ENCODE measurements at places on chromosomes 6 and 20.

GRCh38 chr6:122276637-122277036, 122.8 kb upstream of the HSF2 start:
- DNase-seq = no peak

DNA sequence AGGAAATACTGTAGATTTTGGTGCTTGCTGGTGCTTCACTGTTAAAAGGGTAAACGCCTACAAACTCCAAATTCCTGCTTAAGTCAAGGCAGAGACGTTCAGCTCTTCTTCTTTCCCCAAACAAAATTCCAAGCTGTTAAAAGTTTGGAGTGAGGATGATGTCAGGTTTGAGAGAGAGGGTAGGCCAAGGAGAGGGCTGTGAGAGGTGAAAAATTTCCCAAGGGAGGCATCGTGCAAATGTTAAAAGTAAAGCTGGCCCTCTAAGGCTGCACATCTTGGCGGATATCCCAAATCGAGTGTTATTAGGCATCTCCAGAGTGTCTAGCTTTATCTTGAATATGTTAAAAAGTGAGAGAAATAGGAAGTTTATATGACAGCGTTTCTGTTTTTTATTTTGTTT, 651.8 kb downstream of the QKI start:
- DNase-seq = no peak

DNA sequence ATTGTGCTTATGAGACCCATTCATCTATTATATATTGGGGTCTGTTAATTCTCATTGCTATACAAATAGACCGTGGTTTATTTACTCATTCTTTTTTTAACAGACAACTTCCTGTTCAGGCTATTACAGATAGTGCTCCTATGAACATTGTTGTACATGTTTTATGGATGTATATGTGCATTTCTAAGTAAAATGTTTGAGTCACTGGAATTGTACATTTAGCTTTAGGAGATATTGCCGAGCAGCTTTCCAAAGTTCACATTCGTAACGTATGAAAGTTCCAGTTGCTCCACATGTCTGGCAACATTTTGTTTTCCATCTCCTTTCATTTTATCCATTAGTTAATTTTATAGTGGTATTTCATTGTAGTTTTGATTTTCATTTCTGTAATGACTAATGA, 19.1 kb downstream of the SLC17A2 start:
- DNase-seq = no peak

DNA sequence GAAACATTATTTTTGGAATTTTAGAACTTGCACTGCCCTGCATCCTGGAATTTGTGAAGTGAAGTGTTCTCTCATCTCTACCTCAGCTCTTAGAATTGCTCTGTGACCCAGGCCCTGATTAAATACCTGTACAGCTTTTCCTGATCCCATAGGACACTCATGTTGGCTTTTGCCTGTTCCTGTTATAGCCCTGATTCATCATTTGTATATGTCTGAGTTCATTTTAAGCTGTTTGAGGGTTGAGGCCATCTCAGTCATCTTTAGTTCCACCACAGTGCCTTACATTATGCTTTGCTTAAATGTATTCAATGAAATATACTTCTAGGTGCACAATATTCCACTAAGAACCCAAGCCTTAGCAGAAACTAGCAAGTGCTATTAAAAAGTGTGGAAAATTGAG, 26.4 kb downstream of the ZFAND3 start:
- no peak for DNase-seq

- no peak for DNase-seq
These were observed 736.1 kb downstream of the HDGFL1 start for GRCh38 chr6:23305325-23305943.

GRCh38 chr6:163159110-163159509, 255.4 kb upstream of the QKI start:
- DNase-seq = no peak

DNA sequence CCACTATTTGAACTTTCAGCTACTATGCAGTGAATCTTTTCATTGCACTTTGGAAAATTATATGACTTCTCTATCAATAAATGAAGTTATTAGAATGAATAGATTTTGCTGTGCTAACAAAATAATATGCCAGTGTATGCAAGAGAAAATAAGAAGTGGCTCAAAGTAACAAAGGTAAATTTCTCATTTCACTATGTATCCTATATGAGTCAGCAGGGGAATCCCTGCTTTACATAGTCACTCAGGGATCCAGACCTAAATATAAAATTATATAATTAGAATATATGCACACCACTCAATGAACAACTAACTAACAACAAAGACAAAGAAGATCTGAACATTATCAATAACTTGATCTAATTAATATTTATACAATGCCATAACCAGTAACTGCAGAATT, 390.8 kb upstream of the IRAK1BP1 start:
- no peak for DNase-seq

- no peak for DNase-seq
These were observed 86.9 kb downstream of the LRFN2 start for GRCh38 chr6:40500227-40500626.

GRCh38 chr6:63660757-63661156, 25.2 kb downstream of the PHF3 start:
- DNase-seq = no peak

GRCh38 chr6:150291968-150292710, 76.7 kb upstream of the IYD start:
- no peak for DNase-seq

- DNase-seq = no peak
These were observed 359.5 kb downstream of the HACE1 start for GRCh38 chr6:104500265-104500664.

DNA sequence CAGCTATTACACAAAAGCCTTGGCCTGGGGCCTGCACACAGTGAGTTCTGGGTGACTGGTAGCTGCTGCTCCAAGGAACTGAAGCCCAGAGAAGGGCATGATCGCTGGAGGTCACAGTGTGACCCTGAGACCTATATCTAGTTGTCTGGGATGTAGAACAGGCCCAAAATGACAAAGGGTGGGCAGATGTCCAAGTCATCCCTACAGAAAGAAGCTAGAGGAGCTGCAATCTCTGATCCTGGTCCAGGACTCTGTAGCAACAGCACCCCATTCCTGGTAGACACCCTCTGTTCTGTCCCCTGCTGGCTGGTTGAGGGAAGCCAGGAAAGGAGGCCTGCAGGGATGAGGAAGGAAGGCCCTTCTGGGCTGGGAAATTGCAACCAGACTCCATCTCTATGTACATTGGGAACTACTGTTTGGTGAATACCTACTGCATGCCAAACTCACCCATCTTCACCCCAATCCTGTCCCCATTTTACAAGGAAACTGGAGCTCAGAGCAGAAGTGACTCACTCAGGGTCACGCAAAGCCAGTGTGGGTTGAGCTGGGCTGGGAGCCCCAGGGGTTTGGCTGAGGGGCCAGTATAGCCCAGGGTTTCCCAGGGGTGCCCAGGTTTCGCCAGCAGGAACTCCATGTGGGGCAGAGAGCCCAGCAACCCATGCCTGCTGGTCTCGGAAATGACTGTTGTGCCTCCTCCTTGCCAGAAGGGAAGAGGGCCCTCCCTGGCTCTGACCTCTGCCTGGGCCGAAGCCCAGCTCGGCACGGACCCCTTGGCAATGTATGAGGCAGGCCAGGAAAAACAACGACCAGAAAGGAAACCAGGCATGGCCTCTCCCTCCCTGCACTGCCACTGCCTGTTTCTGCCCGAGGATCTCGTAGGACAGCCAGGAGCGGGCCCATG, 44.9 kb upstream of the TLDC2 start:
- DNase-seq = peak; percentile 61

DNA sequence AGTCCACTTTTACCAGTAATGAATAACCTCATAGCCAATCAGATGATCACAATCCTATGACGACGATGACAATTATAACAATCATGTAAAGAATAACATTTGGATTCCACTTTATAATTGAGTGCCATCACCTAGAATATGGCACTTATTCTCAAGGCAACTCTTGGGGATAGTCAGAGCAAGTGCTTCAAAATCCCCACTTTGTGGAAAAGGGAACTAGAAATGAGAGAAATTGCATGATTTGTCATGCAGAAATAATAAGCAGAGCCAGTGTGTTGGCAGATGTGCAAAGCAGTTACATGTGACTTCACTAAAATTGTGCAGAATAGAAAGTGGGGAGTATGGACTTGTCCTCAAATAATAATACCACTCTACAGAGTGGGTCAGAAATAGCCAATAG, 41.3 kb downstream of the FRK start:
- no peak for DNase-seq

DNA sequence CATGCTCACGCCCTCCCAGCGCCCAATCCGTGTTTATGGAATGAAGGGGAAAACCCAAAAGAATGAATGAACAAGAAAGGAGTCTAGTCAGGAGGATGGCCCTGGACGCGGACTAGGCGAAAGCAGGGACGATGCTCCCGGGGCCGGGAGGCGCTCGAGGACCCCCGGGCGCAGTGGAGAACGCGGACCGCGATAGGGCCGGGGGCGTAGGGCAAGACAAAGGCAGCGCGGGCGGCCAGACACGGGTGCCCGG, 758 bp downstream of the GCLC start:
- DNase-seq = no peak

- peak; percentile 64 for DNase-seq
These were observed 91.6 kb downstream of the RAMACL start for GRCh38 chr6:166494757-166495486.

- DNase-seq = no peak
These were observed 304.5 kb downstream of the CD83 start for GRCh38 chr6:14422061-14422460.

- DNase-seq = no peak
These were observed 120.0 kb downstream of the FOXC1 start for GRCh38 chr6:1729750-1730140.

- no peak for DNase-seq
These were observed 5.5 kb downstream of the BFSP1 start for GRCh38 chr20:17525650-17526049.

DNA sequence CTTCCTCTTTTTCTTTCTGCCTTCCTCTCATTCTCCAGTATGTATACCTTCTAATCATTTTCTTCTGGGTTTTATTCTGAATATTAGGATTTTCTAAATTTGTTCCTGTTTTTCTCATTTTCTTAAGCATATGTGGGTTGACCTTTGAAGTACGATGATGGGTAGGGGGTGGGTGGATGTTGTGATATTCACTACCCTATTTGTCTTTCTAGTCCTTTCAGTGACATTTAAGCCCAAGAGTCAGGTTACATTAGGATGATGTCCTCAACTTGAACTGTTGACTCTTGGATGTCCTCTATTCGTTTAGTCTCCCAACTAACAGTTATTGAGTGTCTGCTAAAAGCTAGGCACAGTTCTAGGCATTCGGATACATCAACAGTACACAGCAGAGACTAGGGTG, 7.3 kb downstream of the ABT1 start:
- DNase-seq = no peak

DNA sequence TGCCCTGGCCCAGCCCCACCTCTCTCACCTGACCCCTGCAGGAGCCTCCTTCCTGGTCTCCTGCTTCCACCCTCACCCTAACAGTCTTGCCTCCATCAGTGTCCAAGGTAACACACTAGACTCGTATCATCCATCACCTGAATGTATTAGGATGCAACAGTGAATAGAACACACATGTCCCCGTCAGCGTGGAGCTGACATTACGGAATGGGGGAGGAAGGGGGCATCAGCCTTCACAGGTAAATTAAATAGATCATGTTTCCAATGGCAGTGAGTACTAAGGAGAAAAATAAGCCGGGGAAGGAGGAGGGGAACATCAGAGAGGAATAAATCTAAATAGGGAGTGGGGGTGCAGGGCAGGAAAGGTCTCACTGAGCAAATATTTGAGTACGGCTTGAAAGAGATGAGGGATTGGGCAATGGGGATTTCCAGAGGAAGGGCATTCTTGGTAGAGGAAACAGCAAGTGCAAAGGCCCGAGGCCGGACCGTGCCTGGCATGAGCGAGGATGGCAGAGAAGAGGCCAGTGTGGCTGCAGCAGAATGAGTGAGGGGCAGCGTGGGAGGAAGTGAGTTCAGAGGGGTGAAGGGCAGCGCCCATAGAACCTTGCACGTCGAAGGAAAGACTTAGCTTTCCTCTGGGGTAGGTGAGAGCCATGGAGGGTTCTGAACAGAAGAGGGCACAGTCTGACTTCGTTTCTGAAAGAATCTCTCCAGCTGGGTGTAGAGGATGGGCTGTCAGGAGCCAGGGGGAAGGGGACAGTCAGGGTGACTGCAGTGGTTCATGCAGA, 110.1 kb upstream of the PTPN1 start:
- DNase-seq = no peak

DNA sequence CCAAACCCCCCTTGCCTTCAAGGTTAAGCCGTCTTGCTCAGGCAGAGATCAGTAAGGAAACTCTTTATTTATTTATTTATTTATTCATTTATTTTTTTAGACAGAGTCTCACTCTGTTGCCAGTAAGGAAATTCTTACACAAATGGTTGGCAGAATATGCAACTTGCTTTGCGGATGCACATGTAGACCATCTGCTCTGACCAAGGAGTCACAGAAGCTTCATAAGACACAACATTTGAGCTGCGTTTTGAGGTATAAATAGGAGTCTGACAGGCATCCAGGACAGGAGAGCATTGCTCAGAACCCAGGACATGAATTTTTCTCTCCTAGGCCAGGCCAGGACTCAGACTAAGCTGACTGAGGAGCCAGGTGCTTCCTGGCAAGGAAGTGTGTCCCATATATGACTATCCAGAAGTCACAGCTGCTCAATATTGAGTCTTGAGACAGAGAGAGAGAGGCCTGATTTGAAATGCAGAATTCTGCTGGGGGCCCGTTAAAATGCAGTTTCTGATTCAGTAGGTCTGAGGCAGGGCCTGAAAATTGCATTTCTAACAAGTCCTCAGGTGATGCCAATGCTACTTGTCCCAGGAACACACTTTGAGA, 43.9 kb downstream of the HLA-A start:
- DNase-seq = no peak
